ENCODE measurements at places on chromosomes 11 and 22.

GRCh38 chr11:58003591-58003990, 20.1 kb upstream of the OR9Q1 start:
- DNase-seq: no peak

GRCh38 chr11:79487412-79487811, 46.6 kb upstream of the TENM4 start:
- DNase-seq: no peak

DNA sequence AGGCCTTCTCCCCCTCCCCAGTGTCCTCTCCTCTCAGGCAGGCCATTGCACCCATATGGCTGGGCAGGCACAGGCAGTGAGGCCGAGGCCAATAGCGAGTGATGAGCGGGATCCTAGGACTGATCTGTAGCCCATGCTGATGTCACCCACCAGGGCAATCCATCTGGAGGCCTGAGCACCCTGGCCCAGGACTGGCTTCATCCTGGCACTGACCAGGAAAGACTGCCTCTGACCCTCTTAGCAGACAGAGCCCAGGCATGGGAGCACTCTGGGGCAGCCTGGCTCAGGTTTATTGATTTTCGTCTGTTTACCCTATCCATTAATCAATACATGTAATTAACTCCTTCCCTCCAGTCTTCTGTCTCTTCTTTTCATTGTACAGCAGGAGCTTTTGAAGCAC, 5.1 kb upstream of the TIRAP start:
- DNase-seq: no peak

GRCh38 chr22:30602049-30602448, 4.9 kb upstream of the TCN2 start:
- no peak for DNase-seq

DNA sequence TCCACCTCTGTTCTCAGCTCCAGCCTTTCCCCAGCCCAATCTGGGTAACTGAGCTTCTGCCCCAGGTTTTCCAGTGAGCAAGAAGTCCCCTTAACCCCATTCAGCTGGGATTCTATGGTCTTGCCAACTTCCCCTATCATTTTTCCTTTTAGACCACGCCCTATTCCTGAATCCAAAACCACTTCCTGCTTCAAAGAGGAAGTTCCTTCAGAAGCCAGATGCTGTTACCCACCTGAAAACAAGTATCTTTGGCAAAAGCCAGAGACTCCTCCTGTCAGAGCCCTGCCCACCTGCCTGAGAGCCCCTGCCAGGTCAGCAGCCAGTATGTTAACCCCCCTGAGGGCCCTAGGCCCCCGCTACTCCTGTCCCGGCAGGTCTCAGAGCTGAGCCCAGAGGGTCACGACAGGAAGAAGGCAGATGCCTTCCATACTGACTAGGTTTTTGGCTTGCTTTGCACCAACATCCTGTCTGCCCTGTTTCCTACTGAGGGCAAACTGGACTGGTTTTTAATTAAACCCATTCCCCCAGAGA, 20.3 kb upstream of the MICAL2 start:
- no peak for DNase-seq

DNA sequence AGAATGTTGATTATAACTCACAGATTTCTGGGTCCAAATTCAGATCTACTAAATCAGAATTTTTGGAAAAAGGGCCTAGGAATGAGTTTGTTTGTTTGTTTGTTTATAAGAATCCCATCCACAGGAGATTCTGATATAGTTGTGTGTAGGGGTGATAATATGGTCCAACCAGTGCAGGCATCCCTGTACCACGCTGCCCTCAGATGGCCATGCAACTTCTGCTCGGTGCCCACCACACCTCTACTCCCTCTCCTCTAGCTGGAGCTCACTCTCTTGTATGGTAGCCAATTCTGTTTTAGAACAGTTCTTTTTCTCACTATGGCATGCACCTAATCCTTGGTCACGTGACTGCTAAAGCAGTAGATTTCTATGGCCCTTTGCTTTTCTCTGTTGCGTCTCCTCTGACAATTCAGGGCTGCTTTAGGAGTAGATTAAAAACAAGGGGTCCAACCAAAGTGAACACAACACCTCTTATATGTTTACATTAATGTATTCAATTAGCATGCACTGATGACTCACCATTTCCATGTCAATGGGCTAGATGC, 103.3 kb upstream of the KCNA4 start:
- DNase-seq: no peak
